CD4-positive, alpha-beta T cell treated with Interferon gamma for 1 hour (primary cell): ENCODE measurements at places on chromosomes 2 and 18.

DNA sequence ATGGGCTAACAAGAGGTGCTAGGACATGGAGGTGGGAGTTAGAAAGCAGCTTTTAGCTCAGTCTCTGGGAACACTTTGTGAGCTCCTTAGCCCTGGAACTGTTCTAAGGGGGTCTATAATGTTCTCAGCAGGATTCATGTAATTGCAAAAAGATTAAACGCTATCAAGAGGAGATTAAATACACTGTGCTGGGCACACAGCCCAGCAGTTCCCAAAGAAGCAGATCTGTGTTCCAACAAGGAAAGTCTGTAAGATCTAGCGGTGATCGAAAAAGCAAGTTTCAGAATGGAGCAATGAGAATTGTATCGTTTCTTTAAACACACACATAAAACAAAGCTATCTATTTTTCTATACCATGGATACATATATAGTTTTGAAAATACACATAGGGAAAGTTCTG lies 2.4 kb upstream of the ARID5A start:
- DNase-seq = no peak

GRCh38 chr2:110979471-110980338 lies 141.0 kb upstream of the BCL2L11 start:
- no peak for DNase-seq

DNA sequence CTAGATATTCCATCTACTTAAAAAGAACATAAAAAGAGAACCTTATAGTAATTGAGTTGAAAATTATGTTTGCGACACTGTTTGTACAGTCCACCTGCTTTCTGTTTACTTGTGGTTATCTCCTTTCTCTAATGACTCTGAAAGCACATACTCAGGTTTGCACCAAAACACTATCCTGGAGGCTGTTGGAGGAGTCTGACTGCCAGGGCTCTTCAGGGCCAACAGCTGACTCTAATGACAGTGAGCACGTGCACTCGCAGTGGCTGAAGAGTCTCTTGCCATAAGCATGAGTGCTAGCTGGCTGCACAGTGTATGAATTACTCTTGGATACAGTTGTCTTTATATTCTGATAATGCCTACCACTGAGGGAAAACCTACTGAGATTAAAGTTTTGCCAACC lies 16.7 kb upstream of the GLS start:
- DNase-seq = no peak

GRCh38 chr2:45173513-45173912 lies 164.3 kb upstream of the SIX2 start:
- no peak for DNase-seq

GRCh38 chr2:209236377-209236776 lies 187.5 kb upstream of the MAP2 start:
- DNase-seq = no peak

DNA sequence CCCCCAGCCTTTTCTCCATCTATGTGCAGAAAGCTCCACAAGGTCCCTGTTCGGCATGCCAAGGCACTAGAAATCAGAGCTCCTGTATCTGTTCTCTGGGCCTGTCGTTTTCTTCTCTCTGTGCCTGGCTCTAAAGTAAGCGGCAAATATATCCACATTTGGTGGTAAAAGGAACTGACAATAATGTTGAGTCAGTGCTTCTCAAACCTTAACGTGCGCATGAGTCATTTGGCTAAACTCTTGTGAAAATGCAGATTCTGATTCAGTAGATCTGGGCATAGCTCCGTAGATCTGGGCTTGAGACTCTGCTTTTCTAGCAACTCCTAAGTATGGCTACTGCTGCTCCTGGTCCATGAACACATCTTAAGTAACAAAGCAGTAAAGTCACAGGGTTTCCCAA lies 16.5 kb upstream of the ACSL3 start:
- DNase-seq = peak; percentile 4

DNA sequence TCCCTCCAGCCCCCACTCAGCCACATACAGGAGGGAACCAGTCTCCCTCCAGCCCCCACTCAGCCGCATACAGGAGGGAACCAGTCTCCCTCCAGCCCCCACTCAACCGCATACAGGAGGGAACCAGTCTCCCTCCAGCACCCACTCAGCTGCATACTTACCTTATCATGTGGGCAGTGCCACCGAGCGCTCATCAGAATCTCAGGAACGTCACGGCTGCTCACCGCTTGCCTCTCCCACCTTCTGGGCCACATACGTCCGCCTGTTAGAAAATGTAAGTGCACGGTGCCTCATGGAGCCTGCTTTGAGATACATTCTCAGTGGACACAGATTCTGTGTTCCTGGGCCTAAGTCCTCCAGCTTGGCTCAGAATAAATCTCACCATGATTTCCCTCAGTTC lies 124.8 kb downstream of the PXDN start:
- no peak for DNase-seq

- DNase-seq = no peak
Measured at GRCh38 chr18:21763846-21764646, 23.5 kb downstream of the MIB1 start.

DNA sequence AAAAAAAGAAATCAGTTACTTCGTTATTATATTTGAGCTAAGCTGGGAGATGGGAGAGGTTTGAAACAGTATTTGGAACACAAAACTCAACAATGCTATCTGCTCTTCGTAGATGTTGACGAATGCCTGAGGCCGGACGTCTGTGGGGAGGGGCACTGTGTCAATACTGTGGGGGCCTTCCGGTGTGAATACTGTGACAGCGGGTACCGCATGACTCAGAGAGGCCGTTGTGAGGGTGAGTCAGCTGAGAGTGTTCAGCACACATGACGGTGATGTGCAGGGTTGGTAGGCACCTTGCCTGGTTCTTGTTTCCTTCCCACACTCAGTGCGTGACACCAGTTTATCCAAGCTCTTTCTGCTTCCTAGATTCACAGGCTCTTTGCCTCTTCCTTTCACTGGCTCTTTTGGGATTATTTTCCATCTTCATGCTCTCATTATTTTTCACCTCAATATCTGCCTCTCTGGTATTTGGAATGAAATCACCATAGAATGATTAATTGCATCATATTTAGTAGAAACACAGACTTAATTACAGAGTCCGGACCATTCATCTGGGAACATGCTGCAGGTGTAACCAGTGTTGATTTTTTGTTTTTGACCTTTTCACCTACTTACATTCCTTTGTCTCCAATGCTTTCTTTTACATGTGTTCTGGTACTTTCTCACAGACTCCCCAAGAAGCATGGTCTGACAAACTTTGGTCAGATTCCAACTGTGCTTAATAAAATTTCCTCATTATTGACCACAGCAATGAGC lies 200.6 kb upstream of the RASGRP3 start:
- DNase-seq = peak; percentile 35

DNA sequence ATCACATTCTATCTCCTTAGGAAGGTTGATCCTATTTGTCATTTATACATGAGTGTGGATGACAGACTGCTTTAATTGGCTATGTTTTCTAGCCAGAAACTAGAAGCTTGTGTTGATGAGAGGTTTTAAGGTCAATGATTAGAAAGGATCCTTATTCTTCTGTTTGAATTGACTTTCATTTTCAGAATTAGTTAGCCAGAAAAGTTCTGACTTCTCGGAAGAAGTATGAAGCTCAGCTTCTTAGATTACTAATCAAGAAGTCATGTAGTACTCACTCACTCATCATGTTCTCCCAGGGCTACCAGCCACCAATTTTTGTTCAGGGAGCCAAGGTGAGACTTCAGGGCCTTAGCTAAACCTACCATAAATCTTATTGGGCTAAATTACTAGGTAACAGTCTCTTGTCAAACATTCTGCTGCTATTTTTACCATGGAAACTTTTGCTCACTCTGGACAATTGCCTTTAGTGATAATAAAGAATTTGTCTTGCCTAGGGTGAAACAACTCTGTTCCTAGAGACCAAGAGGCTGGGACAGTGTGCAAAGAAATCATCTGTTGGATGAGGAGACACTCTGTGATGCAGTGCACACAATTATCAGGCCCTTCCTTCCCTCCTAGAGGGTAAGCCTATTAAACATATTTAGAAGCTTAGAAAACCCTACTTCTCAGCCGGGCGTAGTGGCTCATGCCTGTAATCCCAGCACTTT lies 111.6 kb upstream of the DNMT3A start:
- no peak for DNase-seq

- no peak for DNase-seq
Measured at GRCh38 chr2:156349605-156350004, 17.1 kb upstream of the NR4A2 start.

DNA sequence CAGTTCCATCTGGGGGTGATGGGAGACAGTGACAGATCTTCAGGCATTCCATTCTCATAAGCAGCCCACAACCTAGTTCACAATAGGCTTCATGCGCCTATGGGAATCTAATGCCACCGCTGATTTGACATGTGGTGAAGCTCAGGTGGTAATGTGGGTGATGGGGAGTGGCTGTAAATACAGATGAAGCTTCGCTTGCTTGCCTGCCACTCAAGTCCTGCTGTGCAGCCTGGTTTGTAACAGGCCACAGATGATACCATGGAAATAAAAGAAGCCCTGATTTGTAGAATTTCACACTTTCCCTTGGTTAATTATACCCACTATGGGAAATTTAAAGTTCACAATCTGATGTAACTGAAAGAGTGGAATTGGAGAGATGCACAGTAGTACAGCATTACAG lies 40.5 kb upstream of the CXXC1 start:
- DNase-seq = no peak

DNA sequence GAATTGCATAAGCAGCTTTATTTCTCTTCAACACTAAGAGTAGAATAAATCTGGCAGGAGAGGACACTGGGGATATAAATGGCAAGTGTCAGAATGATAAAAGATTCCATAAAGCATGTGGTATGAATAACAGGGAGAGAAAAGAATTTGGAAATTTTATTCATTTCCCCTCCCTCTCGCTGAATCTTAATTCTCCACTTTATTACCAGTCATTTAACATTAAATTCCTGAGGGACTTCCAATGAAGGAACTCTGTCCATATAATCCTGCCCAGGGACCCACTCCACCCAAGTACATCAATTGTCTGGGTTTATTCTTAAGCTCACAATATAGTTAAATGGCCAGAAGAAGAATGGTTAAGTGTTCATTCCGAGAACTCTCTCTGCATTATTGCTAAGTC lies 197.7 kb upstream of the MGAT5 start:
- no peak for DNase-seq

DNA sequence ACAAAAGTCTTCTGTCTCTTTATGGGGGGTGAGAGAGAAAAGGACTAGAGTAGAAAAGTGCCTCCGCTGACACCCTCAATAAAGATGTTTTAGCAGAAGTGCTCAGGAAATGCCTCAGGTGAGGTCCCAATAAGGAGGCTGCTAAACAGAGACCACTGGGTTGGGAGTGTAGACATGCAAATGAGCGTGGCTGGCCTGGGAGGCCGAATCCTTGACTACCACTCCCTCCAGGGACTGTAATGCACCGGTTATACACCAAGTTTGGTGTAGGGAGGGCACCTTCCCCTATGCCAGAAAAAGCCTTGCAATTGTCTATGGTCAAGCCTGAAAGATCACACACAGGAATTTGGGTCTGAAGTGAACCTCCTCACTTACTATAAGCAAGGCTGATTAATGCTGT lies 1.8 kb downstream of the TMX3 start:
- DNase-seq = no peak

DNA sequence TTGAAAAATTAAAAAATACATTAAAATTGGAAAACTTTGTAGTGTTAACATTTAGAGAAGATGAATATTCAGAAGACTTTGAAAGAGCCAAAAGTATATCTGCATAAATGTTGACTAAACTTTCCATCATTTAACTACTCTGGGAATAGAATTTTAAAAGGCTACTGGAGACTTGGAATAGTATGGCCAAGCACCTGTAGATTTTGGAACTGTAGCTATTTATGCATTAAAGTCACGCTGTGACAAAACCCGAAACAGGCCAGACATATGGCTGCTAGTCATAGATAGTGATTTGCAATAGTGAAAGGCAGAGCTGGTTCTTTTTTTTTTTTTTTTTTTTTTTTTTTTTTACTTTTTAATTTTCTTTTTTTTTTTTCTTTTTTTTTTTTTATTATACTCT lies 396.0 kb downstream of the SOCS6 start:
- DNase-seq = no peak

DNA sequence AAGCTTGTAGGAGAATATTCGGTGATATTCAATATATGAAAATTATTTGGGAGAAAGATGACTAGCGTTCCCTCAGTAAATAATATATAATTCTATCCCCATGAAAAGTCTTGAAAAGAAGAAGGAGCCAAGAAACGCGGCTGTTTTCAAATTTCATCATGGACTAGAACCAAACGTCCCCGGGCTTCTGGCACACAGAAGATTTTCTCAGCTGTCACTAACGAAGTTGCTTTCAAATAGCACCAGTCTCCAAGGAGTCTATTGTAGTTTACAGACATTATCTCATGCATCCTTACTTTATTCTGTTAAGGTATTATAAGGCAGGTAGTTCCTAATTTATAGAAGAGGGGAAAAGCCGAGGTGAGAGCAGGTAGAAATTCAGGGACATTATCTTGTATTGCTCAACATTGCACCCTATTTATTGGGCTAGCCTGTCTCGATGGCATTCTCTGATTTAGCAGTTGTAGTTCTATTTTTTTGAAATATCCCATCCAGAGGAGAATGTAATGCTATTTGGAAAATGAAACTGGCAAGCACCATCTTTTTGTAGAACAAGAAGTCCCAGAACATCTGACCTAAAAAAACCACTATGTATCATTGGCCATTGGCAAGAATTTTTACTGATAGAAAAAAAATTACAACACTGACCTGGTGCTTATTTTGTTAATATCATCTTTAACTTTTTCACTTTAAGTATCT lies 198.1 kb upstream of the RASGRP3 start:
- no peak for DNase-seq

GRCh38 chr2:7950035-7950612 lies 731.7 kb upstream of the ID2 start:
- DNase-seq = no peak

DNA sequence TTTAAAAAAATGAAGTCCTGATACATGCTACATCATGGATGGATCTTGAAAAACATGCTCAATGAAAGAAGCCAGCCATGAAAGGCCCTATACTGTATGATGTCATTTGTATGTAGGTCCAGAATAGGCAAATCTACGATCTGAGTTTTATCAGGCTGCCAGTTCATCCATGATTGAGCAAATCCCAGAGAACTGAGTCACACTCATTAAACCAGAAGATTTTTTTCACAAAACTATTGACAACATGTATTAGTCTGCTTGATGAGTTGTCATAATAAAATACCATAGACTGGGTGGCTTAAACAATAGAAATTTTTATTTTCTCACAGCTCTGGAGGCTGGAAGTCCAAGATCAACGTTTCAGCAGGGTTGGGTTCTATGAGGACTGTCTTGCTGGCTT lies 130.7 kb downstream of the MREG start:
- DNase-seq = no peak

GRCh38 chr18:24075767-24076597 lies 61.4 kb downstream of the TTC39C start:
- DNase-seq = peak; percentile 24

DNA sequence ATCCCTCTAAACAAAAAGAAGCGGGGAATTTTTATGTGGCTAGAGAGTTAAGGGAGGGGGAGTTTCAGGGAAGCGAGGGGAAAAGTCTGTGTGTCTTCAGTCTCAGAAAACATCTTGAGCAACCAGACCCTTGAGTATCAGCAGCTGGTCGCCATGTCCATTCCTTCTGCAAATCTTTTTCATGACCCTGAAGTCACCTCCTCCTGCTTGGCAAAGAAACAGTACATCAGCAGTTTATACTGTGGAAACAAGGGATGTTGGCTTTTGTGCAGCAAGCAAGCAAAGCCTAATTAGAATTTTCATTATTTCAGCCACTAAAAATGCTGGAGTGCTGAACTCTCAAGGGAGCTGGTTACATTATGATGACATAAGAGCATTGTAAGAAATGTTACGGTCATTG lies 187.4 kb upstream of the SLC8A1 start:
- no peak for DNase-seq
